NCI-H2081 (cell line): ENCODE measurements at places on chromosomes 3 and 15.
A peak's percentile ranks its signal among the peaks of the same experiment; 100 is the strongest.

DNA sequence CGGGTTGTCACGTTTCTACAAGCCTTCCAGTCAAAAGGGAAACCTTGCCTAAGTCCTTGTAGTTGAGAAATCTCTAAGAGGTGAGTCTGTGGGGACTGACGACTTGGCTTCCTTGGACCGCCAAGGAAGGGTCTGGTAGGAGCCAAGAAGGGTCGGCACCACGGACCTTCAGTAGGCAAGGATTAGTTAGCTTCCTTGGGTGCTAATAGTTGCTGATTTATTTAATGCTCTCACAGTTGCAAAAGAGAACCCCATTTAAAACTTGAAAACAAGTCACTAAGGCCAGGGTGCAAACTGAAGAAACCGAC lies 361 bp upstream of the LCMT2 start:
- no peak for DNase-seq

GRCh38 chr3:24802614-24803013 lies 308.0 kb upstream of the THRB start:
- no peak for DNase-seq

GRCh38 chr3:190178779-190179178 lies 58.1 kb upstream of the P3H2 start:
- DNase-seq, result no peak

DNA sequence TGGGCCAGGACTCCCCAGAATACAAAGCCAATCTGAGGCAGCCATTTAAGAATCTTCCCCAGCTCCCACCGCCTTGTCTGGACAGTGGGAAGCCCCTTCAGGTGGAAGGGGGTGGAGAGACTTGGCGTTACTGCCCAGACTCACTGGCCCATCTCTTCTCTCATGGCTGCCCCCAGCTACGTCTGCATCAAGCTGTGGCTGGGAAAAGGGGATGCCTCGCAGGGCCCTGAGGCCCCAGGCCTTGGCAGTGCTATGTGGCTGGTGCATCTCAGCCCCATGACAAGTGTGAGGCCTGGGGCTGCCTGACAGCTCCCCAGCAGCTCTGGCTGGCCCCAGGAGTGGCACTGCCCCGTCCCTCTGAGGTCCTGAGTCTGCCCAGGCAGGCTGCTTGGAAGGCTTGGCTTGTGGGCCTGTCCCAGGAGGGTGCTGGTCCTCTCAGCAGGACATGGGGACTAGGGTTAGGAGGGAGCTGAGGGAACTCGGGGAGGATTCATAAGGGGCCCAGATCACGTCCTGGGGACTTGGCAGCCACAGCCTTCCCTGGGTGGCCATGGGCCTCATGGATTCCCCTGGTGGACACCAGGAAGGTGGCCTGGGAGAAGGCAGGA lies 20.2 kb upstream of the SLC41A3 start:
- no peak for DNase-seq

DNA sequence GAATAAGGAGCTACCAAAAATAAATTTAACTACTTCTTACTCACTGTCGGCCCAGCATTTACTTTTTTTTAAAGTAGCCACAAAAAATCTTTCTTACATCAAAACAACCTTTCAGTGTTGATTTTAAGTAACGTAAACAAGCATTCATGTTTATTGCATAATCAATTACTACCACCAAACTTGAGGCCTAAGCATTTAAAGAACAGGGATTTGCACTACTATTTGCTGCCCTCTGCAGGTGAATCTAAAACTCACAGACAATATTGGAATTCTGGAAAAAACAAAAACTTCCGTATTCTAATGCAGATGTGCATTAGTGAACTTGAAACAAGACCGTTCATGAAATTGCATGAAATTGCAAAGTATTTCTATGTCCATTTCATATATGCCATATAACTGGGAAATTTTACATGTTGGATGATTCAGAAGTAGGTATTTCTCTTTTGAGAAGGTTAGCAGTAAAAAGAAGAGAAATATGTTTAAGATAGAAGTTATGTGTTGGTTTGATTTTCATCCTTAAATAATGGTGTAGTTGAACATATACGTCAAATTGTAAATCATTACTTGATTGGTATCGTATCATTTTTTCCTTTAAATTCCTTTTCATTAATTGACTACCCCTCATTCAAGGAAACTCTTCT lies 55.6 kb downstream of the CGGBP1 start:
- DNase-seq, result peak; percentile 6

- no peak for DNase-seq
Measured at GRCh38 chr3:183468424-183468823, 40.0 kb upstream of the MCF2L2 start.

- no peak for DNase-seq
Measured at GRCh38 chr3:180290300-180290699, 253.6 kb upstream of the PEX5L start.

DNA sequence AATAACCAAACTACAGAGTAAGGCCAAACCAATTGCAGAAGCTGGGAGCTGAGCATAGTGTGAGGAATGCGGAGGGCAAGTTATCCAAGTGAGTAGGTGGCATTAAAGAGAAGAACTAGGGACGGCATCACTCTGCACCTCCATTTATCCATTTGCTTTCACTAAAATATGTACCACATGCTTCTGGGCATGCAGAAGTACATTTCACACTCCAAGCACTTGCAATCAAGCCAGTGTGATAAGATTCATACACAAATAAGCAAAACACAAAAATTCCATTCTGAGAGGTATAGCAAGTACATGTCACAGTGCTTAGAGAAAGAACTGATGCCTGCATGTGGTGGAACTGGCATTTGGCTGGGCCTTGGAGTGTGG lies 81.1 kb downstream of the CCNL1 start:
- DNase-seq, result no peak

GRCh38 chr15:83484636-83485035 lies 37.5 kb downstream of the SH3GL3 start:
- DNase-seq, result no peak

- DNase-seq, result no peak
Measured at GRCh38 chr3:196772102-196772501, 32.4 kb downstream of the PAK2 start.

- peak; percentile 39 for DNase-seq
Measured at GRCh38 chr15:90000186-90001001, 730 bp upstream of the ZNF710 start.

- no peak for DNase-seq
Measured at GRCh38 chr3:4982773-4983738, 3.8 kb downstream of the BHLHE40 start.

GRCh38 chr3:46892285-46893145 lies 15.0 kb downstream of the PTH1R start:
- no peak for DNase-seq

DNA sequence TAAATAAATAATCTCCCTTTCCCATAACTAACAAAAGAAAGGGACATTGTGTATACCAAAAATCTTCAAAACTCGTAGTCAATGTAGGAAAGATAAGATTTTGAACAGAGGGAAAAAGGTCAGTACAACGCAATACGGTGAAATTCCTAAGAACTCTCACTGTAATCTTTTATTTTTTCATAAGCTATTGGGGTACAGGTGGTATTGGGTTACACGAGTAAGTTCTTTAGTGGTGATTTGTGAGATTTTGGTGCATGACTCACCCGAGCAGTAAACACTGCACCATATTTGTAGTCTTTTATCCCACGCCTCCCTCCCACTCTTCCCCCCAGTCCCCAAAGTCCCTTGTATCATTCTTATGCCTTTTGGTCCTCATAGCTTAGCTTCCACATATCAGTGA lies 718.0 kb downstream of the TBL1XR1 start:
- DNase-seq, result no peak

GRCh38 chr15:94653071-94653470 lies 421.7 kb downstream of the MCTP2 start:
- no peak for DNase-seq

DNA sequence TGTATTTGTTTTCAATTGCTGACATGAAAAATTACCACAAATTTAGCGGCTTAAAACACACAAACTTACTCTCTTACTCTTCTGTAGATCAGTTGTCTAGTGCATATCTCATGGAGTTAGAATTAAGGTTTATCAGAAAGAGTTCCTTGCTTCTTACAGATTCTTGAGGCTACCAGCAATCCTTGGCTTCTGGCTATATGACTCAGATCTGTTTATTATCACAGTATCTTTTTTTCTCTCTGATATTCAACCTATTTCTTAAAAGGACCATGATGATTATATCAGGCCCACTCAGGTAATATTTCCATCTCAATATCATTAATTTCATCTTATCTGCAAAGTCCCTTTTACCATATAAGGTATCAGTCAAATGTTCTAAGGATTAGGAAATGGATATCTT lies 263.5 kb upstream of the BCHE start:
- DNase-seq, result no peak

DNA sequence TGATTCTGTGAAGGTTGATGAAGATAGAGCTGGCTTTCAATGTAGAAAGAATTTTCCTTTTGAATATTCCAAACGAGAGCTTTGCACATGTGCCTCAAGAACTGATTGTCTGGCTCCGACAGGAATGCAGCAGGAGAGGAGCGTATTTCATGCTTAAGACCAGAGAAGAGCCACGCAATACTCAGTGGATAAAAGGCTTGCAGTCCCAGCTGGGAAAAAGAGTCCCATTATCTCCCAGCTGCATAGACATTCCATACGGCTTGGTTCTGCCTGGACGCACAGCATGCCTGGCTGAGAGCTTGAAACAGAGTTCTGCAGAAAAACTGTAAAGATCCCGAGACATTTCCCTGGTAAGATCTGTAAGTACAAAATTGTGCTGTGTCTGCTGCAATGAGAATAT lies at the start of gene CNTN6:
TSS of gene CNTN6 (plus strand) at position 254 of the 400 bp plus-strand sequence. CDS start 54,985 bp downstream, outside the sequence.
- no peak for DNase-seq

DNA sequence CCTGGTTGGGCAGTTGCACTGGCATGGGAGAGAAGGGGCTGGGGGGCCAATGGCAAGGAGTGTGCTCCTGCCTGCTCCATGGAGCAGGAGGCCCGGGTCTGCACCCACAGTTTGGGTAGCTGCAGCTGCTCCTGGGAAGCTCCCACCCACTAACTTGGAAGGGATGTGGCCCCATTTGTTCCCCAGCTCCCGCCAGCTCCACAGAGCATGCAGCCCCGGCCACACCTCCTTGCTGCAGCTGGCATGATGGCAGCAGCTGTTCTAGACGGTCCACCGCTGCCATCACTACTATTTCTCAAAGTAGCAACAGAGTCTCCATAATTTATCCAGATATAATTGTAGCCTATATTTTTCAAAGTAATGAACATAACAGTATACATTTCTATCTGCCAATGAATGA lies 65.8 kb downstream of the PIK3CB start:
- DNase-seq, result no peak

DNA sequence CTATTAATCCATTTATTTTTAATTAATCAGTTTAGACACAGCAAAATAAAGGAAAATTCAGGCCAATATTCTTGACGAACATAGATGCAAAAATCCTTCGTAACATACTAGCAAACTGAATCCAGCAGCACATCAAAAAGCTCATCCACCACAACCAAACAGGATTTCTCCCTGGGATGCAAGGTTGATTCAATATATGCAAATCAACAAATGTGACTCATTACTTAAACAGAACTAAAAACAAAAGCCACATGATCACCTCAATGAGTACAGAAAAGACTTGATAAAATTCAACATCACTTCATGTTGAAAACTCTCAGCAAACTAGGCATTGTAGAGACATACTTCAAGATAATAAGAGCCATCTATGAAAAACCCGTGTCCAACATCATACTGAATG lies 364.1 kb upstream of the THBS1 start:
- DNase-seq, result no peak

DNA sequence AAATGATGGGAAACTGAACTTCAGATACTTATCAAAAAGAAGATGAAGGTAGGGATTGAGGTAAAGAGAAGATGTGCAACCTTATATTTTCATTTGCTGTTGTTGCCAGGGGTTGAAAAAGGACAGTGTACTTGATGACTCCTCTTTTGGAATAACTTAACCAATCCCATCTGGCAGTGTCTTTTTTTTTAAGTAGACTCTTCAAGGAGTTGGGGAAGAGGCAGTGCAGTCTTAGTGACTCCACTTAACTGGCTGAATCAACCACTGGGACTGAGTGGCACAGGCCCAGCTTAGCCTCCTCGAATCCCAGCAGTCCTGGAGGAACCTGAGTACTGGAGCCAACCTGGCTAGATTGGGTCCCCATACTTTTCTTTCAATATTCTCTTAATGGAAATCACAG lies 27.3 kb upstream of the FILIP1L start:
- DNase-seq, result no peak

DNA sequence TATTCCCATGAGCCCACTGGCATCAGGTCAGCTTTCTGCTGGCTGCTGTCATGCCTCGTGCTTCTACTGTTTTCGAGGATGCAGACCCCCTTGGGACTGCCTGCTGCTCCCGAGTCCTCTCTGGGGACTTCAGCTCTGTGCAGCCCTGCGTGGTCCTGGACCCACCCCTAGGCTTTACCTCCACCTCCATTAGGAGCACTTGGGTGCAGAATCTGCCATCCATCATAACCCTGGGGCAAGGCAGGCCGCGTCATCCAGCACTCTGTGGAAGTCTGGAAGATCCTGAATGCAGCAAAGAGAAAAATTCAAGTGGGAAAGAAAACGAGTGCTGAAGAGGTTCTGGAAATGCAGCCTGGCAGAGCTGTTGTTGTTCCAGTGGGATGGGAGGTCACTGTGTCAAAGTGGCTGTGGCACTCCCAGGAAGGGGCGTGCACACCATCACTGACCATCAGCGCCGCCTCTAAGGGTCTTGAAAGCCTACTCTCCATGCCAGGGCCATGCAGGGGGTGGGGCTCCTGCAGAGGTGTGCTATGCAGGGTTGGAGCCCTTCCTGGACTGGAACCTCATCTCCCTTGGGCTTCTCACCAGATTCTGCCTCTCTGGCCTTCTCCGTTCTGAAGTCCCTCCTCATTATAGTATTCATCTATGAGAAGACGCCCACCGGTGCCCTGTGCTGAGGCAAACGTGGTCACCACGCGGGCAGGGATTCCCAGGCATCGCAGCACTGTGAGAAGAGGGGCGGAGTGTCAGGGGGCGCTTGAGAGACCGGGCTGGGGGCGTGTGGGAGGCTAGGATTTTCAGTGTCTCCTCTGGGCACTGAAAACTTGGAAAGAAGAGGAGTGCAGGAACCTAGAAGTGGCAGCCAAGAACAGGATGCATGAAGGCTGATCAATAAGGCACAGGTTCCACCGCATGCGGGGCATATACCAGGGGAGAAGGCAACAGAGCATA lies 12.5 kb downstream of the EPB42 start:
- no peak for DNase-seq
